ENCODE measurements at places on chromosomes 1 and 21.

DNA sequence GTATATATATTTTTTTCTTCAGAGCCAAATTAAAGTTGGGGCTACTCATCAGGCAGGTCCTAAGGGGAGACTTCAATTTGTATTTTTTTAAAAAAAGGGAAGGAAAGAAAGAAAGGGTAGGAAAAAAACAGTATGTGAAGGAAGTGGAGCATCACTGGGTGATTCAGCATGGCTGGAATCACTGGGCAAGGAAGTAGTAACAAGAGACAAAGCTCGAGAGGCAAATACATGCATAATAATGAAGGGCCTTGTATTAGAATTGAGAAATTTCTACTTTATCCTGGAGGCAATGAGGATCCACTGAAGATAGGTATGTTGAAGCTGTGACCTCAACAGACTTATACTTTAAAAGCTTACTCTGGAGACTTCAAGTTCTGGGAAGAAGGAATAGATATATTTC lies 184.4 kb downstream of the COQ8A start:
- DNase-seq, result no peak

DNA sequence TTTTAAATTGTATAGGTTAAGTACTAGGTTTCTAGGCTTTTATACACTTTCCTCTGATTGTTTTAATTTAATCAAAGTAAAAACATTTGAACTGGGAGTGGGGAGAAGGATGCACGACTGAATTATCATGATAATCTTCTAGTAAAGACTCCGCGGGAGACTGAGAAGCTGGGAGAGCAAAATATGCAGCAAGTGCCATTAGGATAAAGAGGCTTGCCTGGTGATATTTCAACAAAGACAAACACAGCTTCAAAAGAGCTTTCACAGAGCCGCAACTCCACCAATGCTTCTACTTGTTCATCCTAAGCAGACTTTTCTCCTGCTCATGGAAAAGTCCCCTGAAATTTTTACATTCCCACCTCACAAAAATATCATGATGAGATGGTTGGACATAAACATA lies 239.0 kb upstream of the PTBP2 start:
- DNase-seq, result no peak

DNA sequence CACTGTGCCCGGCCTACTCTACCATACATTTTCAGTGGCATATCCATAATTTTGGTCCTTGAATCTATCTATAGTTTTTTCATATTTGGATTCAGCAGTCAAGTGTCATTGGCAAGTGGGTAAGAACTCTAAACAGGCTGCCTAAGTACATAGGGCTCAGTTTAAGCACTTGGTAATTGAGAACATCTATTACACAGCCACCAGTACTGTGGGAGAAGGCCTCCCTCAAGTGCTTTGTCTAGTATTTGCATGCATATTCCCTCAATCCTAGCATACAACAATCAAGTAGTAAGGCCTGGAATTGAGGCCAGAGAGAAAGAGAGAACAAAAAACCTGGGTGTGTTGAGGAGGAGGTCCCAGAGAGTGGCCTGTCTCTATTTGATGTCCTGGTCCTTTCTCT lies 325.2 kb downstream of the USP25 start:
- no peak for DNase-seq

GRCh38 chr21:36540700-36541099 lies 60.8 kb upstream of the CLDN14 start:
- DNase-seq, result no peak

GRCh38 chr1:91744953-91745639 lies 140.9 kb downstream of the TGFBR3 start:
- DNase-seq, result no peak

GRCh38 chr1:41449326-41449921 lies 35.1 kb downstream of the EDN2 start:
- DNase-seq, result no peak

DNA sequence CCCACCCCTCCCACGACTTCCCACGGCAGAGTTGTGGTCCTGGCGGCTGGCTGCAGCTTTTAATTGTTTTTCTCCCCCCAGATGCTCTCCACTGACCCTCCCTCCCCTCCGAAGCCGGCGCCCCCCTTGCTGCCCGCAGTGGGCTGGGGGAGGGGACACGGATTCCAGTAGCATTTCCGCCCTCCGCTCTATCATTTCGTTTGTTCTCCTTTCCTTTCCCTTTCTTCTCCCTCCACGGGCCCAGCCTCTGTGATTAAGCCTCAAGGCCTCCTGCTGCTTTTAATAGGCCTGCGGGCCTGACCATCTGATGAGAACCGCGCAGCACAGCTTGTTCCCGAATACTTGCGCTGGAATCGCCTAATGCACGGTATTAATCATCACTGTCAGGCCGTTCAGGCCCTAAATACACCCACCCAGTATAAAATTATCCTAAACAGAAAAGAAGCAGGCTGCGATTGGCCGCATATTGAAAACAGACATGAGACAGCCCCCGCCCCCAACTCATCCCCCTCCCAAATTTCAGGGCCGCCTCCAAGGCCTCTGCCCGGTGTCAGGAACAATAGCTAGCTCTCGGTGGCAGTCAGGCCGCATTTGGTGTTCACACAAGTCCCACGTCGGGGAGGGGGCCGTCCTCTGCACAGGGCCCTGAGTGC lies 102.0 kb upstream of the ARHGEF16 start:
- no peak for DNase-seq

- DNase-seq, result no peak
Measured at GRCh38 chr1:29824511-29825273, 588.4 kb downstream of the PTPRU start.

GRCh38 chr1:184074383-184074782 lies 22.9 kb downstream of the TSEN15 start:
- DNase-seq, result no peak

GRCh38 chr1:228884615-228885566 lies 149.6 kb downstream of the RHOU start:
- DNase-seq, result no peak

DNA sequence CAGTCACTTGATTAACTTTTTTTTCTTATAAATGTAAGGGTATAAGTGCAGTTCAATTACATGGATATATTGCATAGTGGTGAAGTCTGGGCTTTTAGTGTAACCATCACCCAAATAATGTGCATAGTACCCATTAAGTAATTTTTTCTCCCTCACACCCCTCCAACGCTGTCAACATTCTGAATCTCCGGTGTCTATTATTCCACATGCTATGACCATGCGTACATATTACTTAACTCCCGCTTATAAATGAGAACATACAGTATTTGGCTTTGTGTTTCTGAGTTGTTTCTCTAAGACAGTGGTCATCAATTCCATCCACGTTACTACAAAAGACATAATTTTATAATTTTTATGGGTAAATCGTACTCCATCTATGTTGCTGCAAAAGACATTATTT lies 1191.1 kb downstream of the NCAM2 start:
- DNase-seq, result no peak

- no peak for DNase-seq
Measured at GRCh38 chr1:51960262-51960661, 30.2 kb downstream of the RAB3B start.

- no peak for DNase-seq
Measured at GRCh38 chr1:185104083-185104482, 52.7 kb downstream of the TRMT1L start.

GRCh38 chr1:152022474-152022873 lies 14.3 kb downstream of the S100A11 start:
- no peak for DNase-seq

DNA sequence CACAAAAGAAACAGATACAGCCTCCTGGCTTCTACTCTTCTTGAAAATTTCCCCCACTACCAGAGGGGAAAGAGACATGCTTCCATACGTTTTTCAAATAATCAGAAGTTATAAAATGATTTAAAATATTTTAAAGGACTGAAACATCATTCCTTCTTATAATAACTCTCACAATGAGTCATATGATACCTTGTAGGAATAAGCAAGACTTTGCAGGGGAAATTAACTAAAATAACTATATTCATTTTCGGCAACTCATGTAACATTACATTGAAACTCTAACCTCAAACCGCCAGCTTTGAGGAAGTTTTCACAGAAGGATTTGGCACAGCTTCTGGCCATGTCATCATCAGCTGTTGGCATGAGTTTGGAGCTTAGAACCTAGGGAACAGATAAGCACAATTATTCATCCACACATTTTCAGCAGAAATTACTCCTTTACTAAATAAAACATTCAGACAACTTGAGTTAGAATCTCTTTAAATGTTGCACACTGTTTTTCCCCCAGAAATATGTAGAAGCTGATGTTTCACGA lies 85.9 kb downstream of the USP24 start:
- DNase-seq, result no peak

GRCh38 chr1:245512181-245512888 lies 357.6 kb downstream of the KIF26B start:
- peak; percentile 21 for DNase-seq

DNA sequence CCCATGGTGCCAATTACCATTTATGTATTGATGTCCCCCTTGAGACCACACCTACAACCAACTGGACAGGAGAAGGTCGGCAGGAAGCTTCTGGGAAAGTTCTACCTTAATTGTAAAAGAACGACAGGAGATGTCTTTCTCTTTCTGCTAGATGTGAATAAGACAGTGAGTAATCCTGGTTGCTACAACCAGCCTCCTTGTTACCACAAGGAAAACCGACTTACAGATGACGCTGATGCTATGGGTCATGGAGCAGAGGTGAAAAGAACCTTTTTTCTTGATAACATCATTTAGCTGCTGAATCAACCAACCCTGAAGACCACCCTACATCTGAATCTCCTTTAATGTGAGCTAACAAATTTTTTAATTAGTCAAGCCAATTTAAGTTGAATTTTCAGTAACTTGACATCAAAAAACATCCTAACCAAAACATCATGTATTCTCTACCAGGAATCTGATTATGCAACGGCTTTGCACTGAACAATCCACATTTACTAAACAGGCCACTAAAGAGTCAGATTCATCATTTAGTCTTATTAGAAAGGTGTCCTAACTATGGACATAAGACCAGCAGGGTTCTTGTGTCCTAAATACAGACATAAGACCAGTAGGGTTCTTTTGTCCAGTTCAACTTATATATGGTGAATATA lies 23.0 kb downstream of the RGS2 start:
- no peak for DNase-seq

DNA sequence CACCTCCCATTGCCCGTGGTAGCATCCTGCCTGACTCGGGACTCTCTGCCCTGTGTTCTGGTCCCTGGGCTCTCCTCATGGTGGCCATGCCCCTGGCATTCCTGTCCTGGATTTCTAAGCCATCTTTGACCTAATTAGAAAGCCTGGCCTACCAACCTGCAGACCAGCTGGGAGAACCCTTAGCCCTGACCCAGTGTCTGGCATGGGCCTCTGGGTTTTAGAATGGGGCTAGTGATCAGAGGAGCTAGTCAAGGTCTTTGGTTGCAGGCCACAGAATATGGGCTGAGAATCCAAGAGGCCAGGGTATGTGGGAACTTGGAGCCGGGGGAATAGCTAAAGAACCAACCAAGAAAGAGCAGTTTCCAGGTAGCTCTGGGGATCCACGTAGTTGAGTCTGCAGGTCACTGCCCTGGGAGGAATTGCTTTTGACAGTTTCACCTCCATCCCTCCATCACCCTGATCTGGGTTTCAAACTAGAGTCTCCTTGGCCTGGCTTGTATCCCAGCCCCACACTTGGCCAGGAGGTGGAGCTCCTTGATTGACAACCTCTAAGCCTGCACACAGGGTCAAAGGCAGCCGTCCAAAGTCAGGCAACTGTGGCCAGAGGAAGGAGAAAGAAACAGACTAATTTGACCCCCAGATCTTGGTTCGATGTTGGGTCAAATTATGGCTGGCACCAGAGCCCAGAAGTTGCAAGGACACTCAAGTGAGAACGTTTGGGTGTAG lies 54.7 kb upstream of the ABCG1 start:
- no peak for DNase-seq

DNA sequence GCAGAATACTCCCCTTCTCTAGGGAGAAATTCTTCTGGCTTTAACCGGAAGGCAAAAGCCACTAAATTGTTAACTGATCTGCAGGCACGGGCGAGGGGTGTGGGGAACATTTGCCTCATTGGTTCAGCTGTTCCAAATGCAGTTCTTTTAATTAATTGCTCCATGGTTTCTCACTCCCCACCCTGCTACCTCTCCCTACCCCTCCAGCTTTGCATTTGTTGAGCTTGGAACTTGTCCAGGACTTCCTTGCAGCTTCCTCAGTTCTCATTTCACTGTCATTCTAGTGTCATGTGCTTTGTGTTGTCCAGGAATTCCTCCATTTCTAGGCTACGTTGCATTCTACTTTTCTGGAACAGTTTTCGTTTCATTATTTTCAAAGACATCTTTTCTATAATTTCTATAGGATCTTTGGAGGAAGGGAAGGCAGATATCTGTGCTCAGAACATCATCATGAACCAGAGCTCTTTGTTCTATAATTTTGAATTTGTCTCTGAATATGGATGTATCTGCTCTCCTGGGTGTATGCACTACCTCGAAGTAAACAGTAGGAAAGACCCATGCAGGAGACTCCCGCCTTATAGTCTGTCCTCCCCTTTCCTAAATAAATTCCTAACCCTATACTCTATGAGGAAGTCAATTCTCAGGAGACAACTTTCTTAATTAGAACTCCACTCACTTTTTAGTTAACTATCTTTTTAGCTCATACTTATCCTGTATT lies 132.4 kb upstream of the LMO4 start:
- peak; percentile 9 for DNase-seq

DNA sequence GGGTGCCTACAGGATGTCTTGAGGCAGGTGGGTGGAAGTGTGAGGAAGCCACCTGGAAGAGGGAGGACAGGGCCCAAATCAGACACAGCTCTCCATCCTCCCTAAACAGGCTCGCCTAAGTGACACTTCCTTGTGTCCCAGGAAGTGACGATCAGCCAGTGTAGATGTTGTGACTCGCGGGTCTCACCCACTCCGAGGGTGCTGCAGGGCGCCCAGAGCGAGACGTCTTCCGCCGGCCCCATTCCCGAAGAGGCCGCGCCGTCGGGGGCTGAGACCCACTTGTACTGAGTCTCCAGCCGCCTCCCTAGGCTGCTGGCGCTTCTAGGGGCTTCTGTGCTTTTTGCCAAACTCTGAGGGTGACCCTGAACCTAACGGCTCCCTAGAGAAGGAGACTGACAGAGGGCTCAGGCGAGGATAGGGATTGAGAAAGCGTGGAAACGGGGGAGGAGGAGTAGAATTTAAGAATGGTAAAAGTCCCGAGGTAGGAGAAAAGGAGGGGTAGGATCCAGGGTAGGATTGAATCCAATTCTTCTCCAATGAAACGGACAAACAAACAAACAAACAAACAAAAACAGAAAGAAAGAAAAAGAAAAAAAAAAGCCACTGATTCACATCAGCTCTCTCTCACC lies 543 bp upstream of the MARK1 start:
- peak; percentile 66 for DNase-seq

DNA sequence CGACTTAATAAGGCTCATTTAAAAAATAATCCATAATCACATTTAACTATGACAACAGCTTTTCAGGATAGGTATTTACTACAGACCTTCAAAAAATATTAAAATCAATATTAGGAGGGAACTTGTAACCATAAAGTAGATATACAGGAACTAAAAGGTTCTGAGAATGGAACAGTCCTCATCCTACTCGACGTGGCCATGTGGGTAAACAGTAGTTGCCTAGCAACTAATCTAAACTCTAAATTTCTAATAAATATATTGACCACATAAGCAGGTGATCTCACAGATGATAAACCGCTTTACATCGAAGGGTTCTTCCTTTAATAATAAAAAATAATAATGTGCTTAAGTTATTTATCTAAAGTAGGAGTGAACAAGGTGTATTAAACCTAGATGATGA lies 7.9 kb downstream of the AKT3 start:
- DNase-seq, result no peak
